Mesenchymal stem cell (in vitro differentiated cells and primary cell): ENCODE measurements at places on chromosomes 3 and 15.

- peak; percentile 59 for DNase-seq
Measured at GRCh38 chr3:51953445-51953844, 1.7 kb upstream of the GPR62 start.

GRCh38 chr3:131733086-131733841 is 230.5 kb upstream of the MRPL3 start:
- DNase-seq, result no peak

GRCh38 chr15:70432924-70433495 is 330.3 kb downstream of the UACA start:
- no peak for DNase-seq

DNA sequence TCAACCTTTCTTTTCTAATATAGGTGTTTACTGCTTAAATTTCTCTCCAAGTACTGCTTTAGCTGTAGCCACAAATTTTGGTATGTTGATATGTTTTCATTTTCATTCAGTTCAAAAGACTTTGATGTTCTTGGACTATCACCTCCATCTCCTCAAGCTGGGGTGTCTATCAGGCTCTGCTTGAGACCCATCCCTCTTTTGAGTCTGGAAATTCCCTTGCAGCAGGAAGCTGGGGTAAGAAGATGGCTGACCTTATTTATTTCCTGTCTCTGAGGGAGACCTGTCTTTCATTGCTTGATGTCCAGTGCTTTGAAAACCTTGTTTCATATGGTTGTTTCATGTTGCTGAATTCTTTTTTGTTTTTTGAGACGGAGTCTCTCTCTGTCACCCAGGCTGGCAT is 60.5 kb upstream of the ADPGK start:
- DNase-seq, result no peak
